Activated CD8-positive, alpha-beta memory T cell treated with anti-CD3 and anti-CD28 coated beads for 4 hours (primary cell): ENCODE measurements at places on chromosomes 7 and 10.

DNA sequence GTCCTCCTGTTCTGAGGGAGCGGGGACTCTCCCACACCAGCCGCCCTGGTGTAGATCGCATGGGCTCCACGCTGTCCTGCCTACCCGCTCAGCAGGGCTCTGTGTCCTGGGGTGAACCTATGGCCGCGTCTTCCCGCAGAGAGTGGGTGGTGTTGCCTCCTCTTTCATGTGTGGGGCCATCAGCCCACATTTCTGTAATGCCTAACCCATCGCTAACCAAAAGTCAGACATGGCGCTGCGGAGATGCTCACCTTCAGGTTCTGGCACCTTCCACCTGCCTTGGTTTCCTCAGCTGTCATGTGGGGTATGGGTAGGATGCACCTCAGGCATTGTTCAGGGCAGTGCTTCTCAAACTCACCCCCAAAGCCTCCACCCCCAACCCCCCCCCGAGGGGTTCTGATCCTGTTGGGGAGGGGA lies 50.5 kb upstream of the CAMK2B start:
- no peak for DNase-seq

DNA sequence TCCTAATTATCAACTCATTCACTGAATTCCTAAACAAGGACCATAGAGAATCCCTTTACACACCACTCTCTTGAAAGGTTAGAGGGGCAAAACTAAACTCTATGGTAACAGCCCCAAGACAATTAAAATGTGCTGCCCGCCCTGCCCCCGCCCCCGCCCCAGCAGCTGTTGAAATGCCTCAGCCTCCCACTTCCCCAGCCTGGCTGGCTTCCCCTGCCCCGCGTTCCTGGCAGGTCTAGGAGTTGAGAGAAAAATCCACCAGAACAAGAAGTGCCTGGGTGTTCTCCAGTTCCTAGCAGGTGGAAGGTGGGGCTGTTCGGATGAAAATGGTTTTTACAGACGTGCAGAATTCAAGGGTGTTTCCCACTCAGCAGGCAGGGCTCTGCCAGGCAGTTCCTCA lies 109.5 kb upstream of the ZEB1 start:
- DNase-seq, result no peak

GRCh38 chr7:45655539-45655938 lies 81.4 kb downstream of the ADCY1 start:
- DNase-seq, result no peak

DNA sequence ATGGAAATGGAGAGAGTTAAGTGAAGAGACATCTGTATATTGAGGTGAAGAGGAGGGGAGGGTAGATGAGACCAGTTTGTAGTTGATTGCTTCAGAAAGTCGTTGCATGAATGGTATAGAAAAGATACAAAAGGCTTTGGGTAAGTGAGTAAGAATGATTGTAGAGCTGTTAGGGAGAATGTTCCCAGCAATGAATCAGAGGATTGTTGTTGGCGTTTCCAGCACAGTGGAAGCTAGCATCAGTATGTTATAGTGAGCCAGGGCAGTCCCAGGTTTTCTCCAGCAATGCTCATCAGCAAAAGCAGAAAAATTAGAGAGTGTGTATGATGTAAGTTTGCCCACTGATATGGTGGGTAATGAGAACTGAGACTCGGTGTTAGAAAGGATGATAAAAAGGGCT lies 15.4 kb upstream of the CDK6 start:
- DNase-seq, result no peak

DNA sequence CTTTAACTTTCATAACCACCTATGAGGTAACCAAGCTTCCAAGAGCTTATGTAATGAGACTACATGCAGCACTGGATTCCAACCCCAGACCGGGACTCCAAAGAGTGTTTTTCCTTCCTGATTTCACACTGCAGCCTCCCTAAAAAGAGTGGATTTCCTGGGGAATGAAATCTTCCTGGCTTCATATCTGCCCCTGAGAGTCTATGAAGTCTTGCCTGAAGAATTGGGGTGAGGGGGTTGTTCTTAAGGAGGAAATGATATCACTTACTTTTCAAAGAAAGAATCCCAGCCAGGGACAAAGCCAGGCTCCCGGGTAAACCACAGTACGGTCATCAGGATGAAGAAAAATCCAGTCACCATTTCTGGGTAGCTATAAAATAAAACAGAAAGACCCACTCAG lies 29.7 kb downstream of the STMP1 start:
- DNase-seq, result no peak

DNA sequence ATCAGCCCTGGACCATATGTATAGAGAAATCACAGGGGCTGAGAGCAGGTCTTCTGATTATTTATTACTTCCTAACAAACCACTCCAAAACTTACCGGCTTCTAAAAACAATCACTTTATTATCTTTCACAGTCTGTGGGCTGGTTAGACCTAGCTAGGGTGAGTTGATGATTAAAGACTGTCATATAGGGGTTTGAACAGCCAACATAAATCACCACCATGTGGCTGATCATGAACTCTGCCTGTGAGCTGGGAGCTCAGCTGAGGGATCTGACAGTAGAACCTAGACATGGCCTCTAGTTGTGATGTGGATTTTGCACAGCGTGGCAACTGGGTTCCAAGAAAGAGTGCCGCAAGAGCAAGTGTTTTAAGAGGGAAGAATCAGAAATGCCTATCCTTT lies 305.4 kb downstream of the CSTF2T start:
- no peak for DNase-seq

GRCh38 chr10:26044141-26044749 lies 110.2 kb downstream of the MYO3A start:
- no peak for DNase-seq

DNA sequence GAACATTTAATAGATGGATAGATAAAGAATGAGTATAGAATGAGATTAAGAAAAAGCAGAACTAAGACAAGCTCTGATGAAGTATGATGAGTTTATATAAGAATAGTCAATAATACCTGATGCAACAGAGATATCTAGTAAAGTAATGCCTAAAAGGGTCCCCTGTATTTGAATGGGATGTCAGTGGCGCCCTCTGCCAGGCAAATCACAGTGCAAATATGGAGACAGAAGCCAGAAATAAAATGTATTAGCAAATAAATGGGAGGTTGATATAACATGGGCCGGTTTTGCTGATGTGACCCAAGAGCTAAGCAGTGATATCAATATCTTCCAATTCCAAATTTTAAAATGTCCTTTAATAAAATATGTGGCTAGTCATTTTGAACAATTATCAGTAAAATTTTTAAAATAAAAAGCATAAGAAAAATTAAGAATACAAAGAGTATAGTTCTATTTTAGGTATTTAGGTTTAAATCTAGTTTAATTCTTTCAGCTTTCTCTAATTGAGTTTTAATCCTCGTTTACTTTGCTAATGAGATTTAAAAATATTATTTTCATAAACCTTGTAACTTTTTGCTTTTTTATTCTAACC lies 62.6 kb downstream of the ADK start:
- DNase-seq, result peak; percentile 9

DNA sequence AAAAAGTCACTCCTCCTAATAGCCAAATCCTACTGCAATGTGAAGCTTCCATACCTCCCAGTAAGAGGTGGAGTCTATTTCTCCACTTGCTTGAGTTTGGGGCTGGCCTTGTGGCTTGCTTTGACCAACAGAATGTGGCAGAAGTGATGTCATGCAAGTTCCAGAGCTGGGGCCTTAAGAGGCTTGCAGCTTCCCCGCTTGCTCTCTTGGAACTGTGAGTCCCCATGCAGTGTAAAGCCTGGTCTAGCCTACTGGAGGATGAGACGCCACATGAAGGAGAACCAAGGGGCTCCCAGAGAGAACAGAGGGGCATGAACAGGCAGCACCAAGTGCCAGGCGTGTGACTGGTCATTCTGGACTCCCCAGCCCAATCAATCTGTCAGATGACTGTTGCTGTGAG lies 58.6 kb upstream of the OPALIN start:
- DNase-seq, result no peak

DNA sequence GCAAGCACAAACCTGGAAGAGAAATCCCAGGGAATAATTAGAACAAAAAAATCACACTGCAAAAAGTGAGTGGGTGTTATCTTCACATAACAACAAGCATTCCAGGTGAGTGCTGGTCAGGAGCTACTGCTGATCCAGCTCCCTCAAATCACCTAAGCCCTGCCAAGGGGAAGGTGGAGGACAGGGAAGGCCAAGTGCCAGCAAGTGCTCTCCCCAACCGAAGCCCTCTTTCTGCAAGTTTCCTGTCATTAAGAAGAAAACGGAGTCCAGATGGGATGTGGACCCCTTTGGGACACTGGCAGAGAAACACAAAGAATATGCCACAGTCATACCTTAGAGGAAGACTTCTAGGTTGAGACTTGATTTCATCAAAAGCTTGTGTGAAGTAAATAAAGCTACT lies 933.0 kb upstream of the ZNF722 start:
- no peak for DNase-seq

- DNase-seq, result no peak
Measured at GRCh38 chr10:122140461-122140902, 130.6 kb upstream of the BTBD16 start.

GRCh38 chr10:27035163-27035562 lies 65.1 kb downstream of the ANKRD26 start:
- DNase-seq, result no peak

DNA sequence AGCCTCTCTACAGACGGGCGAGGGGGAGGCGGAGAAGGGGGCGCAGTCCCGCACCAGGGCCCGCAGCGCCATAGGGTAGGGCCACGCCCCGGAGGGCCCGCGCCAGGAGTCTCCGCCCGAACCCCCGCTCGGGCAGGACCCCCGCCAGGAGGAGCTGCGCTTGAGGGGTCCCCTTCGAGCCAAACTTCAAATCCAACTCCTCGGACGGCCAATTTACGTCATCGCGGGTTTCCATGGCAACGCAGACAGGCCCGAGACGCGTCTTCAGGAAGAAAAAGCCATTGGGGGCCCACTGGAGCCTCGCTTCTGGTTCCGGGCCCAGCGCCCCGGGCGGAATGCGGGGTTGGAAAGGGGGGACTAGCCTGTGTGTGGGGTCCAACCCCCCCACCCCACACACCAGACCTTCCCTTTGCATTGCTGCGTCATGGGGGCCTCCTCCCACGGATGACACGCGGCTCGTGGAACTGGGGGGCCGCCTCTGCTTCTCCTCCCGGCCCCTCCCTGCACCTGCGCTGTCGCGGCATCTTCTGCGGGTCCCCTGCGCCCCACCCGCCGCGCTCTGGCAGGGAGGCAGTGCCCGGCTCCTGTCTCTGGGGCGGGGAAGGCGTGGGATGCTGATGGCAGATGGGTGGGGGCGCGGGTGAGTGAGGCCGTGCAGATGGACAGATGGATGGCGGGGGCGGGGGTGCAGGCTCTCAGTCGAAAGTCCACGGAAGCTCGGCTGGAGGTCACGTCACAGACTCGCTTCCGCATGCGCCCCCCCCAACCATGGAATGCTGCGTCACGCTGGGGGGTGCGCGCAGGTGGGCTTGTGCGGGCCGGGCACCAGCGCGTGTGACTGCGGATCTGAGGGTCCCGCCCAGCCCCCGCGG lies 1.2 kb downstream of the CALY start:
- DNase-seq, result peak; percentile 63

DNA sequence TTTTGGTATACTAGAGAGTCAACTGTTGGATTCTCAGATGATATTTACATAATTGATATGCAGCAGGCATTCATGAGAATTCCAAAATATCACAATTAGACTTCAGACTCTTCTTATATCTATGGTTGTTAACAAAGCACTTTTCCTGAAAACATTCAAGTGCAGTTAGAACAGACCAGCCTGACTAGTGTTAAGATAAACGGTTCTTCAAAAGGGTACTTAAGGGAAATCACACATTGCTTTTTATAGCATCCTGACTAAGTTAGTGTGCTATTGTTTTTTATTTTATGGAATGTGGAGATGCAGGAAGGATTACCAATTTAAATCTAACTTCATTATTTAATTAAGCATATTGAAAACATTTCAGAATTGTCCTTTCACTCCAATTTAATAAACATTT lies 405.1 kb downstream of the PLXDC2 start:
- DNase-seq, result no peak

GRCh38 chr7:1474736-1475135 lies 15.5 kb upstream of the MICALL2 start:
- no peak for DNase-seq

DNA sequence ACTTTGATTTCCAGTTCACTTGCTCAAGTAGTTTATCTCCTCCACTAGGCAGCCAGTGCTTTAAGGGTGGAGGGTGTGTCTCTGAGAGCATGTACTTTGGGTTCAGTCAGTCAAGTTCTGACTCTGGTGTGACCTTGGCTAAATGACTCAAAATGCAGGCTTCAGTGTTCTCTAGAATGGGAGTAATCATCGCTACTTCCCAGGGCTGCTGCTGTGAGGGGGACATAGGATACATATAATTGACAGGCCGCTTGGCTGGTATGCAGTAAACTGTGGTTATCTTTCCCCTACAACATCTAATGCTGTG lies 3.5 kb downstream of the PTPRE start:
- no peak for DNase-seq

DNA sequence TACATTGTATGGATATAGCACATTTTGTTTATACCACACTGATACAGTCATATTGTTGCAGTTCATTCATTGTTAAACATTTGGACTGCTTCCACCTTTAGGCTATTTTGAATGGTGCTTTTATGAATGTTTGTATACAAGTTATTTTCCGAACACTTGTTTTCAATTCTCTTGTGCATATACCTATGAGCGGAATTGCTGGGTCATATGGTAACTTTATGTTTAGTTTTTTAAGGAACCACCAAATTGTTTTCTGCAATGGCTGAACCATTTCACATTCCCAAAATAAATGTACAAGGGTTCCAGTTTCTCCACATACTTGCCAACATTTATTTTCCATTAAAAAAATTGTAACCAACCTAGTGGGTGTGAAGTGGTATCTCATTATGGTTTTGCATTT lies 4.0 kb upstream of the EXOC4 start:
- no peak for DNase-seq

DNA sequence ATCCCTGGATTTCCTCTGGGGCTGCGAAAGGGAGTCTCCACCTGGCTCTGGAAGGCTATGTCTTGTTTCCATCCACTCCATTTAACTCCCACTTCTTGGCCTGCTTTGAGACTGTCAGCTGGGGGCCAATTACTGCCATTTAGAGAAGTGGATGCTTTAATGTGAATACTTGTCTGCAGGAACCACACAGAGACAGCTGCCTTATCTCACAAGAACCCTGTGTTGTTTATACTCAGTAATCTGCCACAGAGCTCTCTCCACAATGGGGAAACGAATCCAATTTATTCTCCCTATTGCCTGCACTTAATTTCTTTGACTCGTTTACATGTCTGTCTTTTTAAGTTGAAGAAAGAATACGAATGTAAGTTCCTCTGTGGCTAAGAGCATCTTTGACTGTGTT lies 787.0 kb upstream of the C7orf33 start:
- no peak for DNase-seq

DNA sequence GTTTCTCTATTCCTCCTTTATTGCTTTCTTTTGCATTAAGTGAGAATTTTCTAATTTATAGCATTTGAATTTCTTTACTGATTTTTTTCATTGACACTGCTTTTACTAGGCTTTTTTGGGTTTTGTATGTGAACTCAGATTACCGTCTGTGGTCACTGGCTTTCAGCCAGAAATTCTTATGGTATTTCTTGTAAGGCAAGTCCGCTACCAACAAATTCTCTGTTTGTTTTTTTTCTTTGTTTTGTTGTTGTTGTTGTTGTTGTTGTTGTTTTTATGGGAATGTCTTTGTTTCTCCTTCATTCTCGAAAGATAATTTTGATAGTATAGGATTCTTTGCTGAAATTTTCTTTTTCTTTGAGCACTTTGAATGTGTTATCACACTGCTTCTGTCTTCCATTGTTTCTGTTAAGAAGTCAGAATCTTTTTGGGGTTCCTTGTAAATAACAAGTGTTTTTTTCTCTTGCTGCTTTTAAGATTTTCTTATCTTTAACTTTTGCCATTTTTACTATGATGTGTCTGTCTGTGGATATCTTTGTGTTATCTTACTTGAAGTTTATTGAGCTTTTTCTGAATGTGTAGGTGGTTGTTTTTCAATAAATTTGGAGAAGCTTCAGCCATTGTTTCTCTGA lies 7.2 kb downstream of the NET1 start:
- no peak for DNase-seq

- DNase-seq, result no peak
Measured at GRCh38 chr10:77949167-77949566, 22.6 kb upstream of the DLG5 start.
